ENCODE measurements at places on chromosomes 16 and 17.

DNA sequence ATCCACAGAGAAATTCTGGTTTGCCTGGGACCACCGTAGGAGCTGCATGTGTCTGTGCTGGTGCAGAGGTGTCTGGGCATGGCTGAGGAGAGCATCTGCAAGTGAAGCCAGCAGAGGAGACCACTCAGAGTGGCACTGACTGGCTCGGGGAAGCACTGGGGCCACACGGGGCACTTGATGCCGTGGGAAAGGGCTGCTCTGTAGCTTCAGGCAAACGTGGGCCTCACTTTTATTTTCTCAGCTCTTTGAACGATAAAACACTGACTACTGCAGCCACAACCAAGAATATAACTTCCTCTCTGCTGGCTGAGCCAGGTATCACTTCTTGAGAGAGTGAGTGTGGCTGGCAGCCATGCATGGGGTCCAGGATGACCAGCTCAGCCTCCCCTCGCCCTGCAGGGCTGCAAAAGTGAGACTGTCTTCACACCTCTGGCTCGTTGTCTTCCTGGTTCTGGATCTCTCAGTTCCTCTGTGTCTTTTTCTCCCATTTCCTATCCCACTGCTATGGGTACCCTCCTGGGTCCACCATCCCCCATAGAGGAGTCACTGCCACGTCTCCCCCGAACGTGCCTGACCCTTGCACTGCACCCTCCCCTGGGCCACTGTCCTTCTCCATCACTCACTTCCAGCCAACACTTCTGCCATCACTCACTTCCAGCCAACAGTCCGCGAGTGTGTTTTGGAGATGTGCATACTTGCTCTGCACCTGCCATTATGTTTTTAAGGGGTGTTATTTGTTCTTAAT is 201.4 kb upstream of the CHMP6 start:
- no peak for DNase-seq

- no peak for DNase-seq
Measured at GRCh38 chr17:77498091-77498741, 357.4 kb downstream of the SEC14L1 start.

DNA sequence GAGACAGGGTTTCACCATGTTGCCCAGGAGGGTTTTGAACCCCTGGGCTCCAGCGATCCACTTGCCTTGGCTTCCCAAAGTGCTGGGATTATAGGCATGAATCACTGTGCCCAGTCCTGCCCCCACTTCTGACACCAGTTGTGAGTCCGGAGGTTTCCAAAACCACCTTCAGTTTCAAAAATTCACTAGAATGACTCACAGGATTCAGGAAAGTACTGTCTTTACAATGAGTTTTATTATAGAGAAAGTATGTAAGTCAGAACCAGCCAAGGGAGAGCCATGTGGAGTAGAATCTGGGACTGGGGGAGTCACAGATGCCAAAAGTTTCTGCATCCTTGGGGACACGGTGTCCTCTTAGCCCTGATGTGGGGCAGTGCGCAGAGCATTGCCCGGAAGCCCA is 55.1 kb downstream of the PLD6 start:
- DNase-seq, result no peak

DNA sequence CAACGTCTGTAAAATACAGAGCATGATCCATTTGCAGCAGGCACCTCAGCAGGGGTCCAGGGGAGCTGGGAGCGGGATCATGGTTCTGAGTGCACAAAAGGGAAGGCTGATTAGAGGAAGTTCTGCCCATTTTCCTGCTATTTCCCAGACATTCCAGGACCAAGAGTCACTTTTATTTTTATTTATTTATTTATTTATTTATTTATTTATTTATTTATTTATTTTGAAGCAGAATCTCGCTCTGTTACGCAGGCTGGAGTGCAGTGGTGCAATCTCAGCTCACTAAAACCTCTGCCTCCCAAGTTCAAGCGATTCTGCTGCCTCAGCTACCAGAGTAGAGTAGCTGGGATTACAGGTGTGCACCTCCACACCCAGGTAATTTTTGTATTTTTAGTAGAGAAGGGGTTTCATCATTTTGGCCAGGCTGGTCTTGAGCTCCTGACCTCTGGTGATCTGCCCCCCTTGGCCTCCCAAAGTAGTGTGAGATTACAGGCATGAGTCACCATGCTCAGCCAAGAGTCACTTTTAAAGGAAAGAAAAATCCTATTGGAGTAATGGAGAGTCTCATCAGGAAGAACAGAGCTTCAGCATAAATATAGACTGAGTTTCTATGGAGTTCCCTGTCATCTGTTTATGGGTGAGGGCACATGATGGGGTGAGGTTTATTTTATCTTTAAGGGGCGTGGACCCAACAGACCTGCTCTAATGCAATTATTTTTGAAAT is 355.2 kb downstream of the HAPSTR1 start:
- no peak for DNase-seq

DNA sequence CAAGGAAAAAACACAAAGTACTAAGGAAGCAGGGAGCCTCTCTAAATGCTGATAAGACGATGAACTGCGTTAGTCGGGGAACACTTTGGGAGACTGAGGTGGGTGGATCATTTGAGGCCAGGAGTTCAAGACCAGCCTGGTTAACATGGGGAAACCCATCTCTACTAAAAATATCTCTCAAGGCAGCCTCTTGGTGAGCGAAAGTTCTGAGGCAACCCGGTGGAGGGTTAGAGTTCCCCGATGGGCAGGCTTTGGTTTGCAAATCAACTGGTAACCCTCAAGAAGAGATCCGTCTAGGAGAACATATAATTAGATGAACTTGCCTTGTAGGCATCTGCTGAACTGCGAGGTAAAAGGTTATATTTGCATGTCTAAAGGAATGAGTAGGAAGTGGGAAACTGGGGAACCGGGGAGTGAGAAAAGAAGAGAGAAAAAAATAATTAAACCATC is 44.6 kb downstream of the WSB1 start:
- DNase-seq, result no peak

- DNase-seq, result no peak
Measured at GRCh38 chr16:86862595-86863280, 284.4 kb downstream of the FOXL1 start.

GRCh38 chr16:14164916-14165662 is 94.0 kb downstream of the MRTFB start:
- DNase-seq, result no peak

DNA sequence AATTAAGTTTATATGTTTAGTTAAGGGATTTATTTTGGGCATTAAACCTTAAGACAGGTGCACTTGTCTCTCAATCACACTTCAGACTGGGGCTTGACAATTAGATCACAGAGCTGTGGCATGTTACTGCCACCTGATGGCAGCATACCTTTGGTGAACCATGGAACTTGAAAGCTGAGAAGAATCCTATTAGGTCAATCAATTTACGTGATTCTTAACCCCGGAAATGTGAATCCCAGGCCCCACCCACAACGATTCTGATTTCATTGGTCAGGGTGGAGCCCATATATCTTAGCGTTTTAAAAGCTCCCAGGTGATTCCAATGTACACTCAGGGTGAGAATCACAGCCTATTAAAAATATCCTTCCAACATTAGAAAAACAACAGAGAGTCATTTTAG is 91.0 kb downstream of the GSG1L start:
- DNase-seq, result peak; percentile 1

DNA sequence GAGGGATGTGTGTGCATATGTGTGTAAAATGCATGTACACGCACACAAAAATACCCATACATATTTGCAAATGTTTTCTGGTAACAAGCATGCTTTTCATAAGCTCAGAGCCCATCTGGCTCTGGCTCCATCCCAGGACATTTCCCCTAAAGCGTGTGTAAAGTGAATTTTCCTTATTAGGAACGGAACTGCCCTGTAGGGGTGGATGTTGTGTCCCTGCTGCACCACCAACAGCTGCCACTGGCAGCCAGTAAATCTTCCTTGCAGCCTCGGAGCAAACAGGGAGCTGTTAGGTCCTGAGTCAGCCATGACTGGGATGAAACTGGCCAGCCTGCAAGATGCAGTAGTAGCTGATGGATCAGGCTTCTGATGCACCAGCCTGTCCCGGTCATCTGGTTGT is 393.5 kb downstream of the UTP18 start:
- no peak for DNase-seq

- DNase-seq, result no peak
Measured at GRCh38 chr17:56096026-56096810, 57.1 kb upstream of the ANKFN1 start.

DNA sequence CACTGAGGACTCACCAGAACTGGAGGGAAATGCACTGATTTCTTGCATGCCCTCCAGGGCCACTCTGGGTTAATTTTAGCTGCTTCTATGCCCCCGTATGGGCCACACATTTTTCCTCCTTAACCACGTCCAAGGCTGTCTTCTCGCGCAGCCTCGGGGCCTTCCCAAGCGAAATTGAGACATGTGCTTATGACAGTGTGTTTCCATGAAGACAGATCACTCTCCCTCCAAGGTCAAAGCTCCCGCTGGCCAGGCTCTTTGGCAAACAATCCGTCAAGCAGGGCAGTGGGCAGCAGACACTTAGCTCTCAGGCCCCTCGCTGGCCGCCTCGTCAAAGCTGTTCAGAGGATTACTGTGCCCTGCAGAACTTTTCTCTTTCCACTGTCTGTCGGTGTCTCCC is 243.0 kb upstream of the N4BP1 start:
- DNase-seq, result no peak
